Stimulated activated CD4-positive, alpha-beta T cell treated with anti-CD3 and anti-CD28 coated beads, Interleukin-12 subunit alpha, Interleukin-12 subunit beta, amount 100 ng/mL, for 4 hours (primary cell): ENCODE measurements at places on chromosomes 1 and 21.

GRCh38 chr1:34213956-34214355 is 37.2 kb downstream of the C1orf94 start:
- no peak for DNase-seq

DNA sequence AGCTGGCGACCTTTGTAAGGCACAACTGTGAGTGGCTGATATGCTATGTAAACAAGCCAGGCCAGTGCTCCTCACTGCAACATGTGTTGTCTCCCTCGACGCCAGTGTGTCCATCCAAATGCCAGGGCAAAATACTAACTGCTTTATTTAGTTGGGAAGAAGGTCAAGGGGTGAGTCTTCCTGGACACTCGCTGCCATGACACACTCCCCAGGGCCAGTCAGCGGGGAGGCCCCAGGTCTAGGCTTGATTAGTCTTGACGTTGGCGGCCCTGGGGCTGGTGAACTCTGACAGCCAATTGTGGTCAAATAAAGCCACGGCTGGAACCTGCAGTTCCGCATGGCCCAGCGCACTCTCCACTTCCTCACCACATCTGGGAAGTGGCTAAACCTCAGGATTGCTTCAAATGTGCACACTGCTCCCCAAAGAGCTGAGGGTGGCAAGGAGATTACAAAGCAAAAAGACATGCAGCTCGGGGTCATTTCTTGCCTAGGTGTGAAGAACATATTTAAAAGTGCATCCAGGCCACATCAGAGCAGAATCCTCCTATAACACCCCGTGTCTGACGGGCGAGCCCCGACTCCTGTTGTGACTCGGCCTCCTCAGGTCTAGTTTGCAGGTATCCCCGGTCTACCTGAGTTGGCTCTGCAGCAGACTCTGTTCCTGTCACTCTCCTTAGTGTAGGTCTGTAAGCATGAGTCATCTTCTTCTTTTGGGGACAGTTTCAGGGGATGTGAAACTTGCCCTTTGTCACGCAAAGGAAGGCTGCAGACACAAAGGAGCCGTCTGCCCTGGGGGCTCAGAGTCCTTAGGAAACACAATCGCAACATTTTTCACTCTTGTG is 183.5 kb downstream of the RUNX1 start:
- peak; percentile 38 for DNase-seq

GRCh38 chr1:35533586-35533985 is 23.6 kb downstream of the KIAA0319L start:
- DNase-seq, result no peak

- no peak for DNase-seq
Measured at GRCh38 chr21:43267391-43268085, 98.7 kb downstream of the CRYAA start.

GRCh38 chr21:43323244-43324005 is 103.5 kb downstream of the SIK1 start:
- DNase-seq, result no peak

DNA sequence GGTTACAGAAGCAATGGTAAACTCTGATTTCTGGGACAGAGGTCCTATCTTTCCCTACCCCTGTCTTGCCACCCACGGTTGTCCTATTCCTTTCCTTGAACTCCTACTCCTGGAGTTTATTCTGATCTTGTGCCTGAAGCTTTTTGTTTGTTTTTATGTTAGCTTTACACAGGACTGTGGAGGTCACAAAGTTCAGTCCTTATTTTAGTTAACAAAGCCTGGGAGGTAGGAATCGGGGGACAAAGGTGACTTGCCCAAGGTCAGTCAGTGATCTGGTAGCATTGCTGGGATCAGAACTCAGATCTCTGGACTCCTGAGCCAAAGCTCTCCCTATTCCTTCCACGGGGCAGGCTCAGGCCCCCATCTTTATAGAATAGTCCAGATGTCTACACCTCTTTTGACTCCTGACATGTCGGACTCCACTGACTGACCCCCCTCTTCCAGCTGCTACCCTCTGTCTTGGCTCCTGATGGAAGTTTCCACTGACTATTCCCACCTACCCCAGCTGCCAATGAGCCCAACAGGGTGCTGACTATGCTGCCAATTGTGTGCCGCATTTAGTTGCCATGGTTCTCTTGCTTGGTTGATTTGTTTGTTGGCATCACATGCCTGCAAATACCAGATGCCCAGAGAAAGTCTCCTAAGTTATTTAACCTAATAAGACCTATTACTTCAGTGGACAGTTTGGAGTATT is 9.9 kb downstream of the F5 start:
- DNase-seq, result no peak

- DNase-seq, result no peak
Measured at GRCh38 chr1:37437087-37437486, 37.3 kb upstream of the ZC3H12A start.

DNA sequence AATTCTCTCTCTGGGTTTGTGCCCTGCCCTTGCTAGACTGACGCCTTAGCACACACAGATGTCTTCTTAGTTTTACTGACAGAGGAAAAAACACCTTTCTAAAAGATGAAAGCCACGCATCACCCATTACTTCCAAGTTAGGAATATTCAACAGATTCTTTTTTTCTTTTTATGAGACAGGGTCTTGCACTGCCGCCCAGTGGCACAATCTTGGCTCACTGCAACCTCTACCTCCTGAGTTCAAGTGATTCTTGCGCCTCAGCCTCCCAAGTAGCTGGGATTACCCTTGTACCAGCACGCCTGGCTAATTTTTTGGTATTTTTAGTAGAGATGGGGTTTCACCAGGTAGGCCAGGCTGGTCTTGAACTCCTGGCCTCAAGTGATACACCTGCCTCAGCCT is 169.2 kb downstream of the APP start:
- DNase-seq, result no peak

DNA sequence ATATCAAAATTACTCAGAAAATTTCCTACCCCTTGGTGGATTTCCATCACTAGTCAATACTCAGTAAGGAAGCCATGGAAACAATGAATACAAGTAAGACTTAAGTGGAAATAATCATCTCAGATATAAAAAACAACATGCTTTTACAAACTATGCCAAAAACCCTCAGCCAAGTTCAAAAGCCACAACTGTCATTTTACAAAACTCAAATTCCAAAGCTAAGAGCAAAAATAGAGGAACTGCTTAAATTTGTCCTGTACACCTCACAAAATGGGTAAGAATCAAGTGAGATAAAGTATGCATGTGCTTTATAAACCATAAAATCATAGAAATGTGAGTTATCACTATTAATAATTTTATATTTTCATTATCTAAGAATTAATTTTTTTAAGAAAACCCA is 9.6 kb downstream of the TMCO1 start:
- DNase-seq, result no peak

GRCh38 chr1:3588395-3588794 is 22.9 kb downstream of the MEGF6 start:
- DNase-seq, result no peak

GRCh38 chr1:158362482-158362881 is 8.8 kb downstream of the CD1E start:
- DNase-seq, result no peak

GRCh38 chr1:200653022-200653462 is 16.7 kb downstream of the DDX59 start:
- DNase-seq, result no peak

DNA sequence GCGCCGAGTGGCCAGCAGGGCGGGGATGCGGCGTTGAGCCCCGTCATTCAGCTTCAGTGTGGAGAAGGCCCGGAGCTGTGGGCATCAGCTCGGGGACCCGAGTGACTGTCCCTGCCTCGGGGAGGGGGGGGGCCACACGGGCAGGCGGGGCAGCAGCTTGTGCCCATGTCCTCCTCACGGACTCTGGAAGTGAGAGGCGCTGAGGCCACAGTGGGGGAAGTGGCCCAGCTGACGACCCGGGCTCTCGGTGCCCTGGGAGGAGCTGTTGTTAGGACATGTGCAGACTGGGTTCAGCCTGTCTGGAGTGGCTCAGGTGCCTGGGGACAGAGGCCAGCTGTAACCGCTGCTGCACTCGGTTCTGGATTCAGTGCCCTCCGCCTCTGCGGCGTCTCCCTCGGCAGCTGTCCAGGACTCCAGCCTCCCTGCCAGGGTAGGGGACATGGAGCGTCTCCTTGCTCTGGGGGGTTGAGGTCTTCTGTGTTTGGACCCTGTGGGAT is 71.1 kb downstream of the SKI start:
- DNase-seq, result no peak
